ENCODE measurements at places on chromosomes 2 and 18.
A peak's percentile ranks its signal among the peaks of the same experiment; 100 is the strongest.

- DNase-seq: no peak
These were observed 47.5 kb upstream of the STAM2 start for GRCh38 chr2:152222975-152223637.

DNA sequence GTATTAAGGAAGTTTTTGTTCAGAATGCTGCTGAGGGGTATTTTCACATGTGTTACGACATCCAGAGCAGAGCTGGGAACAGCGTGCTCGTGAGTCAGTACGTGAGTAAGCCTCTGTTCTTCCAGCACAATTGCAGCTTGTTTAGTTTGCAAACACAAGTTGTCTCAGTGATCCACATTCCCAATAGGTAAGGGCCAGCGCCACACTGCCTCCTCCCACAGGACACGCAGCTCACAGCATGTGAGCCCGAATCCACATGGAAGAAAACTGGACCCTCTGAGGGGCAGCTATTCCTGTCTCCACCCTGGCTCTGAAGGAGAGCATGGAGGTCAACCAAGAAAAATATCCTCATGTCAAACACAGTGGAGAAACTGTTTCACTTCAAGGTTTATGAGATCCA, 173.9 kb upstream of the PID1 start:
- no peak for DNase-seq

- no peak for DNase-seq
These were observed 15.4 kb upstream of the MSGN1 start for GRCh38 chr2:17800693-17801458.

- no peak for DNase-seq
These were observed 3.3 kb downstream of the TTLL4 start for GRCh38 chr2:218713922-218714321.

GRCh38 chr2:182593394-182593975, 122.6 kb upstream of the DNAJC10 start:
- no peak for DNase-seq

GRCh38 chr2:144826105-144826504, 306.2 kb upstream of the ZEB2 start:
- DNase-seq: no peak

DNA sequence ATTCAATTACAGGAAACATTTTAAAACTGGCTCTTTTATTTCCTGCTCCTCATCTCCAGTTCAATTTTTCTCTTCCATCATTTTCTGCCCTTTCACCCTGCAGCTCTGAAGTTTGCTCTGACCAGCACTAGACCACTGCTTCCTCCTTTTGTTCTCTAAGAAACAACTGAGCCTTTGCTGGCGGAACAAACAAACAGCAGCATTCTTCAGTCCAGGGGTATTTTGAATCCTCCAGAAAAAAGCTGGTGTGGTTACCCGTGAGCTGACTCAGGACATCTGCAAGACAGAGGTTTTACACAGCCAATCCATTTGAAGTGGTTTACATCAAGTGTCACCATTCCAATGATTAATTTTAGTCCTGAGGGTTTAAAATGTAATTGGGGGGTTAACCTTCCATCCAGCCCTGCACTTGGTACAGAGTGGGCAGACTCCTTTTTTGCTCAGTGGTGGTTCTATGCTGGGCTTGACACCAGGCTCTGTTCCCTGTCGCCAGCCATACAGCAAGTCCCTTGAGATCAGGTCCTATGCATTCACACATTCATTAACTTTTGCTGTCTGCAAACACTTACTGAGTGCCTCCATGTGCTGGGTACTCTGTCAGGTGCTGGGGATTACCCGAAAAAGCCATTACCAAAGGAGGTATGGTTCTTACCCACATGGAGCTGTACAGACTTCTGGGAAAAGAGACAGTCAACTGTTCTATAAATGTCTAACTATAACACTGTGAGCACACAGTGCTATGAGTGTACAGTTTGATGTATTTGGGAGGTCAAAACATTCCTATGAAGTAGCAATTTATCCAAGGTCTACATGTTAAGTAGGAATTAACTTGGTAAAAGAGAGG, 909.4 kb upstream of the GYPC start:
- DNase-seq: no peak

GRCh38 chr18:37527395-37527794, 38.2 kb downstream of the CELF4 start:
- DNase-seq: no peak

GRCh38 chr2:45782986-45783385, 131.5 kb downstream of the PRKCE start:
- no peak for DNase-seq

GRCh38 chr2:231780123-231780908, 766 bp downstream of the PDE6D start:
- peak; percentile 6 for DNase-seq

DNA sequence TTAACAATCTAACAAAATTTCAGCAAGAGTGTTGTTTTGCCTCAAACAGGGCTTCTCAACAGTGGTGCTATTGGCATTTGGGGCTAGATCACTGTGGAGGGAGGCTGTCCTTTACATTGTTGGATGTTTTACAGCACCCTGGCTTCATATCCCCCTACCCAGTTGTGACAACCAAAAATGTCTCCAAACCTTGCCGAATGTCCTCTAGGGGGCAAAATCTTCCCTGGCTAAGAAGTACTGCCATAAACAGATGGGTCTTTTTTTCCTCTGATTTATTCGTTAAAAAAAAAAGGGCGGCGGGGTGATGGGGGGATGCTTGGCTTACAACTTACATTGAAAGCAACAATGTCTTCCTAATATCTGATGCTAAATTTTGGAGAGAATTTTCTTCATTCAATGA, 207.6 kb upstream of the CCDC150 start:
- no peak for DNase-seq

DNA sequence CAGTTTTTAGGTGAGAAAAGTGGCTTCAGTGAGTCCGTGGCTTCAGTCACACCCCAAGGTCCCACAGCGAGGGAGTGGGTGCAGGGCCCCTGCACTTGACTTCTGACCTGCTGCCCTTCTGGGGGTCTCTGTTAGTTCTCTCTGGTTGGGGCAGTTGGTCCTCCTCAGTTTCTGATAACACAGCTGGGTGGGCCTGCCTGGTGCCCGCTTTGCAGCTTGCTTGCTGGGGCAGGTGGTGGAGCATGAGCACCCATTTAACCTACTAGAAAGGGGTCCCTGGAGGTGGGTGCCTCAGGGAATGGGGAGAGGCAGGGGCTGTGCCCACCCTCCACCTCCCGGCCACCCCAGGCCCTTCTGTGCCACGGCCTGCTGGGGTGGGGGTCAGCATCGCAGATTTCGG, 83.2 kb downstream of the ASB1 start:
- DNase-seq: no peak

GRCh38 chr2:27118525-27119329, at the start of gene CGREF1:
Gene CGREF1, minus strand, starts transcription at chr2:27119128. Its CDS starts 14,762 bp downstream, at chr2:27104366.
- DNase-seq: no peak

GRCh38 chr2:240454106-240454901, 18.8 kb downstream of the GPC1 start:
- no peak for DNase-seq

GRCh38 chr2:187854801-187855200, 300.6 kb upstream of the TFPI start:
- no peak for DNase-seq

- DNase-seq: no peak
These were observed 275.7 kb upstream of the ZNF804A start for GRCh38 chr2:184322615-184323014.

Measured in stimulated activated CD4-positive, alpha-beta T cell treated with anti-CD3 and anti-CD28 coated beads, Interleukin-2, amount 100 ng/mL, for 48 hours (primary cell).